ENCODE measurements at places on chromosomes 13 and 19. TPM values are rescaled to one million over a fixed set of nuclear protein-coding genes. Genes with fewer than 3 reads are reported as not detected.

The C5AR1 gene
- total RNA-seq, result 2.5 TPM

The CLIP3 gene
- 0.71 TPM for total RNA-seq

The PEG3 gene
- total RNA-seq, result not detected

The SDHAF1 gene
- total RNA-seq, result 48.6 TPM

The SMIM17 gene
- total RNA-seq, result 0.11 TPM

The ONECUT3 gene
- total RNA-seq, result 0.02 TPM

The SPC24 gene
- 19.1 TPM for total RNA-seq

The UBE2L5 gene
- total RNA-seq, result not detected

The FAM216B gene
- total RNA-seq, result not detected

The HNRNPA1L2 gene
- total RNA-seq, result 6.1 TPM

The MYO16 gene
- 0.06 TPM for total RNA-seq

The CERS1 gene
- 5.3 TPM for total RNA-seq

The ZNF726 gene
- total RNA-seq, result 0.46 TPM

The WTIP gene
- 35.0 TPM for total RNA-seq

The LINGO3 gene
- total RNA-seq, result 0.05 TPM

The SIGLECL1 gene
- total RNA-seq, result not detected

The PROZ gene
- not detected for total RNA-seq

The PNMA8B gene
- total RNA-seq, result not detected

The APOC4 gene
- total RNA-seq, result not detected

The NLRP9 gene
- total RNA-seq, result not detected

The MAP2K2 gene
- 177 TPM for total RNA-seq

The IL4I1 gene
- 0.74 TPM for total RNA-seq

The ZNF415 gene
- total RNA-seq, result not detected

The ZGLP1 gene
- total RNA-seq, result 1.7 TPM

The NLRP7 gene
- total RNA-seq, result 0.02 TPM

The CEACAM4 gene
- not detected for total RNA-seq

The ZNF541 gene
- 0.06 TPM for total RNA-seq

The PEAK3 gene
- total RNA-seq, result 0.22 TPM

The FOSB gene
- 9.6 TPM for total RNA-seq

The CD37 gene
- total RNA-seq, result not detected

The DIRAS1 gene
- 4.0 TPM for total RNA-seq

The RFPL4A gene
- 0.48 TPM for total RNA-seq

The FAM124A gene
- 2.3 TPM for total RNA-seq

All from A549 treated with AZD2906 at 1 μM for 4 hours (cell line).